Cerebellum (tissue), 4 donors: ENCODE measurements at places on chromosomes 3 and 15.

- no peak for DNase-seq
Measured at GRCh38 chr3:149975919-149976318, 5.2 kb upstream of the PFN2 start.

GRCh38 chr3:124785973-124786372, 55.7 kb downstream of the UMPS start:
- no peak for DNase-seq

DNA sequence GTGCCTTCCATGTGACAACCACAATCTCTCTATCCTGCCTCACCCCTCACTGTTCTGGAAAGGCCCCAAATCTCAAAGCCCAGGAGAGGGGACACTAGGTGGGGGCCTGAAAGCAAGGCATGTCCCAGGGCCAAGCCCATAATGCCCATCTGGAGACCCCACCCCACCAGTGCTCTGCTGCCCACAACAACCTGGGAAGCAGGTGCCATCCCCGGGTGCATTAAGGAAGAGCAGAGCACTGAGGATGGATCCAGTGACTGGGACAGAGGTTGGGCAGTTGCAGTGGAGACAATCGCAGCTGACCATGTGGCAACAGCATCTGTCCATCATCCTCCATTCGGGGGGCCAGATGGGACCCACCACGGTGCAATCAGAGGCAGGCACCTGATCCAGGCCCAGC, 106.2 kb upstream of the PRR20G start:
- DNase-seq, result no peak

- no peak for DNase-seq
Measured at GRCh38 chr3:198032039-198032936, 72.3 kb downstream of the LMLN start.

DNA sequence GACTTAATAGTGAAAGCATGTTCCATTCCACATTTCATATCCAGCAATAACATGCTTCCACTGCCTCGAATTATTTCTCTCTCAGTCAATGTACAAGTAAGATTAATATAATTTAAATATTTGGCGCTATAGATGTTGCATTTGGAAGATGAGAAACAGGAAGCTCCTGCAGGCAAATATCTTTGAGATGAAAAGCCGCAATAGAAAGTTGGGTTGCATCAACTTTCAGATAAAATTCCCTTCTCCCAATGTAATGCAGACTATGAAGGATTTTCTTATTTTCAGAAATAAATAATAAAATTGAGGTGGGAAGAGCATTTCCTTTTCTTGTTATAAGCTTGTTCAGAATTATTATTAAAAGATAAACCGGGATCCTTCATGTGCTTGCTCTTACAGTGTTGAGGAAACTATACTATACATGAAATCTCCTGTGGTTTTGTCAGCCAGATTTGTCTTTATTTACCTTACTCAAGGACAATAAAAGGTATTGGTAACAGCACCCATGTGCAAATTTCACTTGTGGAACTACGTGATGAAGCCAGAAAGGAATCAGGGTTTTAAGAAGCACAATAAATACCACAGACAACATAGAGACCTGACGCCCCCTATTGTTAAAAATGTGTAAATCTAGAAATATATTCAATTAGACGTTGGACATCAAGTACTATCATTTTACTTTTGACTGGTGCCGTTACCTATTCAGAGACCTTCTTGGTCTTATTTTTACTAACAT, 307.0 kb downstream of the ARPP21 start:
- no peak for DNase-seq
